ENCODE measurements at places on chromosomes 16 and 17.

GRCh38 chr17:80330276-80330675, 69.6 kb downstream of the RNF213 start:
- no peak for DNase-seq

GRCh38 chr16:78763821-78764440, 664.5 kb downstream of the WWOX start:
- no peak for DNase-seq

- no peak for DNase-seq
Measured at GRCh38 chr17:27555339-27555738, 75.6 kb upstream of the LGALS9 start.

- no peak for DNase-seq
Measured at GRCh38 chr16:48124266-48124665, 31.5 kb downstream of the ABCC12 start.

GRCh38 chr17:77312786-77313599, 172.2 kb downstream of the SEC14L1 start:
- DNase-seq: no peak

Measured in stimulated activated CD4-positive, alpha-beta T cell treated with anti-CD3 and anti-CD28 coated beads, Interleukin-12 subunit alpha, Interleukin-12 subunit beta, amount 100 ng/mL, for 24 hours (primary cell).